Activated CD4-positive, alpha-beta memory T cell treated with anti-CD3 and anti-CD28 coated beads for 36 hours (primary cell): ENCODE measurements at places on chromosomes 4 and X. TPM values are rescaled to one million over a fixed set of nuclear protein-coding genes. Genes with fewer than 3 reads are reported as not detected.

The IQCM gene
- total RNA-seq: not detected

The BMPR1B gene
- total RNA-seq: not detected

The MAD2L1 gene
- total RNA-seq: 92.0 TPM

The C4orf50 gene
- 0.10 TPM for total RNA-seq

The SPATA4 gene
- not detected for total RNA-seq

The MND1 gene
- 36.1 TPM for total RNA-seq

The PLP1 gene
- not detected for total RNA-seq

The WNK3 gene
- 0.19 TPM for total RNA-seq

The RASL11B gene
- total RNA-seq: 0.40 TPM

The ENAM gene
- total RNA-seq: not detected

The ZDHHC15 gene
- total RNA-seq: 0.22 TPM

The SMIM20 gene
- 28.0 TPM for total RNA-seq

The DUSP21 gene
- total RNA-seq: not detected

The L1CAM gene
- total RNA-seq: 0.45 TPM

The TKTL1 gene
- 0.15 TPM for total RNA-seq

The PYURF gene
- total RNA-seq: 51.7 TPM

The SPATA18 gene
- not detected for total RNA-seq

The PPP4R3C gene
- total RNA-seq: not detected

The AMTN gene
- total RNA-seq: not detected

The SPANXC gene
- total RNA-seq: not detected

The PABPC1L2A gene
- not detected for total RNA-seq

The YY2 gene
- 0.78 TPM for total RNA-seq

The HSD17B13 gene
- 0.12 TPM for total RNA-seq

The BCLAF3 gene
- 4.0 TPM for total RNA-seq

The HTR2C gene
- not detected for total RNA-seq

The PDCL2 gene
- not detected for total RNA-seq

The TMPRSS11F gene
- not detected for total RNA-seq

The PITX2 gene
- not detected for total RNA-seq

The IL1RAPL1 gene
- total RNA-seq: not detected

The CDKL2 gene
- total RNA-seq: 0.97 TPM

The ARAP2 gene
- total RNA-seq: 57.7 TPM

The SSX1 gene
- not detected for total RNA-seq

The ENPP6 gene
- 0.29 TPM for total RNA-seq
